ENCODE measurements at places on chromosomes 5 and 9. TPM values are rescaled to one million over a fixed set of nuclear protein-coding genes. Genes with fewer than 3 reads are reported as not detected.

DNA sequence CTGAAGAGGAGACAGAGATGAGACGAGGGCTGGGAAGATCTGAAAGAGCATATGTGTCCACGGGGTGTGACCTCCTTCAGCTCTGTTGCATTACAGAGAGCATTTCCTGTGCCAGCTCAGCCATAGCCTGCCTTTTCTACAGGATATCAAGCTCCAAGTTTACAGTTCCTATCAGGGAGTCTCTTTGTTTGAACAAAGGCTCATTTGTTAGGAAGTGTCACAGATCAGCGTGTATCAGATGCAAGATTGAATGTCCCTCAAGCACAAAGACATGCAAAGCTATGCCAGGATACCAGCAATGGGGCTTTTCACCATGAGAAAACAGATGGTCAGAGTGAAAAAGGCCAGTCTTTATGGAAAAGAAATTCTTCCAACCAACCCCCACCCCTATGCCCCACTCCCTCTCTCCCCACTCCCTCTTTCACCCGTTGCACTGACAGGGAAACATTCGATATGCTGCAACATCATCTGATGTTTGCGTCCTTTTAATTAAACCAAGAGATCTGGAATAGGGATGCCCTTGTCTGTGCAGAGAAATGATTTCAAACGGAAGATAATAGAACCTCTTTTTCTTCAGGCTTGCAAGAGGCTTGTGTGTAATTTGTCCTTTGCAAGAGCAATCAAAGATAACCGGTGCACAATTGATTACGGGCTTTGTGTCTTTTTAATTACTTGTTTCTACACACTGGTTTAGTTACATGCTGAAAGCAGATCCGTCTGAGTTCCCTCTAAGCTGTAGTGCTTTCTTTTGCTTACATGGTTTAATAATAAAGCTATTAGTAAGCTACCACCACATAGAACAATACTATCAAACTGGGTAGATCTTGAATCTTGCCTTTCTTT lies 263.1 kb upstream of the RGMB start:
- peaks cover 2% of the 10 kb centered on the region for H3K27me3 ChIP-seq
- H3K27ac ChIP-seq = no peak overlapping the region
- no peak for DNase-seq
- H3K36me3 ChIP-seq = no peaks in the 10 kb centered on the region

DNA sequence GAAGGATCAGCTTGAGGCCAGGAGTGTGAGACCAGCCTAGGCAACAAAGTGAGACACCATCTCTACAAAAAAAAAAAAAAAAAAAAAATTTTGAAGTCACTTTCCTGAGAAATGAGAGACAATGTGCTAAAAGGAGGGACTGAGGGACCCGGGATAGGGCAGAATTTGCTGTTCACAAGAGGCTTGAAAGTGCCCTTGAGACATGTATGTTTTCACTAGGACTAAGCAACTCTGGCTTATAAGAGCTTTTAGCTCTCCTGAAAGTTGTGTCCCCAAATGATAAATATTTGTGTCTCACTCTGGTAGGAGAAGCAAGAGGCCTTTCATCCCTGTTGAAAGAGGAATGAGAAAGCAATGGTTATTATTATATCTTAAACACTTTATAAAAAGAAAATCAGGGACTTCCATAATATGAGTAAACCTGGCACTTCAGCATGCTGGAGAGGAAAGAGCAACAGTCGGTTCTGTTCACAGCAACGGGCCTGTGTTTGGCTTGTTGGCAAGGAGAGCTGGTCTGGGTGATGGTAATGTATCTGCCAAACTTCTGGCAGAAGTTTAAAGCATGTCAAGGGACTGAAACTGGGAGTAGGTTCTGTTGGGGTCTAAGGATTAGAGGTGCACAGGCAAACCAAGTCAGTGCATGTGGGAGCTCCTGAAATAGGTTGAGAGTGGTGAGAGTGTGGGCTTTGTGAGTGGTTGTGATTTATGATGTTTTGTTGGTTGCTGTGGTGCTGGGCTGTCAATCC lies 32.2 kb downstream of the ENTREP1 start:
- no peak overlapping the region for H3K27ac ChIP-seq
- H3K27me3 ChIP-seq = peaks cover 9% of the 10 kb centered on the region
- H3K4me1 ChIP-seq = no peaks in the 10 kb centered on the region

DNA sequence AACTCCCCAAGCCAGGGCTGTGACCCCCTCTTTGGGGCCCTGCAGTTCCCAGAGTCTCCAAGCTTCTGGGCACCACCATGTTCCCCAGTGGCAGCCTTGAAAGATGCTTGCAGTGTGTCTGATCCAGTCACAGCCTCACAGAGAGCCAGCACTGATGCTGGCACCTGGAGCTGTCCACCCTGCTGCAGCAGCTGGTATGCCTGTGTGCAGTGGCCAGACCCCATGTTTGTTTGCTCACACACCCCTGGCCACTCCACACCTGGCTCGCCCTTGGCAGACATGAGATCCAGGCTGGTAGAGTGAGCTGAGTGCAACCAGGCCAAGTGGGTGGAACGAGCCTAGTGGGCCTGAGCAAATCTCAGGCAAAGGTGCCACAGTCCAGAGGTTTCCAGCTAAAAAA lies 106.0 kb downstream of the C9orf50 start:
- H3K4me1 ChIP-seq = no peaks in the 10 kb centered on the region
- no peak overlapping the region for H3K27ac ChIP-seq
- no peaks in the 10 kb centered on the region for H3K36me3 ChIP-seq
- H3K4me3 ChIP-seq = no peak overlapping the region
- no peak for DNase-seq
- no peaks in the 10 kb centered on the region for H3K27me3 ChIP-seq

The TSSK1B gene
- not detected for total RNA-seq

The TEX48 gene
- not detected for total RNA-seq
